H54 (cell line): ENCODE measurements at places on chromosomes 13 and 19.
A peak's percentile ranks its signal among the peaks of the same experiment; 100 is the strongest.

DNA sequence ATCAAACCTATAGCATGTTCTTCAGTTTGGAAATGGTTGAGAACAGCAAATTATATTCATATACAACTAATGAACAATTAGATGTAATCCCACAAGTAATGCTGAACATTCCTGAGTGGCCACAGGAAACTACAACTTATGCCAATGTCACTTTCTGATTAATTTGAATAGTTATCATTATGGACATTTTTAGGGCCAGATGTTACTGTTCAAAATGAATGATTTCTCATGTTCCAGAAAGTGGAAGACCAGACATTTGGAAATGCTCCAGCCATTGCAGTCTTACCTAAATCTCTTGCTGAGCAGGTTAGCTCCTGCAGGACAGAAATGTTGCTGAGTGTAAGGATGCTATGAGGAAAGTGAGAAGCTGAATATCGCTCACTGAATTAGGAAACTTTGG is 819.8 kb downstream of the PCDH9 start:
- DNase-seq: no peak

DNA sequence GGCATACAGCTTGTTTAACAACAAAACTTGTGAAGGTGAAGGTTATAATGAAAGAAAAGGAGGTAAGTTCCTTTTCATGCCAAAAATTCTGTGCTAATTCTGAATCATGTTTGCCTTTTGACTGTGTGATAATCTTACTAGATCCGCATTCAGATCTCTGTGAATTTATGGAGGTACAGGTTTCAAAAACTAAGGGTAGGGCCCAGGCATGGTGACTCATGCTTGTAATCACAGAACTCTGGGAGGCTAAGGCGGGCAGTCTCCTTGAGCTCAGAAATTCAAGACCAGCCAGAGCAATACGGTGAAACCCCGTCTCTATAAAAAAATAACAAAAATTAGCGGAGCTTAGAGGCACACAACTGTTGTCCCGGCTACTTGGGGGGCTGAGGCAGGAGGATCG is 45.9 kb downstream of the PCDH9 start:
- DNase-seq: no peak

- no peak for DNase-seq
Observed at GRCh38 chr13:27853335-27853734, 61.1 kb downstream of the GSX1 start.

DNA sequence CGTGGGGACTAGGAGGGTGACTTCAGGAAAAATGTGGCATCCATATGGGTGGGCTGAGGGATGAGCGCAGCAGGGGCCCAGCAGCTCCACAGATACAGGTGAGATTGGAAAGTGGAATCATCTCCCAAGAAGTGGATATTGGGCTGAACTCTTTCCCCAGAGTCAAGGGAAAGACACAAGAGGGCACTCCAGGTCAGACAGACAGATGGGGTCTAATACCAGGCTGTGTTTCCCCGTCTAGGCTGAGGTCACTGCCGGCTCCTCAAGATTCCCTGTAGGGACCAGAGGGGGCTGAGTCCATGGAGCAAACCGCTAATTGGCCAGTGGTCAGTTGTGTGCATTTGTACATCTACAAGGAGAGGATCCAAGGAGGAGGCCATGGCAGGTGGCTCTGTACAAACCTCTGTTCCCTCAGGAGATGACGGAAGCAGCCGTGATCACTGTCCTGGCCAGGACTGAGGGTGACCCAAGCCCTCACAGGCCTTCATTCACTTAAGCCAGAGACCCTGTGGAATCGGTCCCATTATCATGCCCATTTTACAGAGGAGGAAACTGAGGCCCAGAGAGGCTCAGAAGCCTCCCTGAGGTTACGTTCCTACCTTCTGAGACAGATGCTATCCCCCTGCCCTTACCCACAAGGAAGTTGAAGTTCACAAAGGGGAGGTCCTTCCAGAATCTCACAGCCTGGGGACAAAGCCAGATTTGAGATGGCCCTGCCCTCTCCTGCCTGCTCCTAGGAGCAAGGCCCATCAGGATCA is 14.9 kb upstream of the IGLON5 start:
- DNase-seq: no peak

DNA sequence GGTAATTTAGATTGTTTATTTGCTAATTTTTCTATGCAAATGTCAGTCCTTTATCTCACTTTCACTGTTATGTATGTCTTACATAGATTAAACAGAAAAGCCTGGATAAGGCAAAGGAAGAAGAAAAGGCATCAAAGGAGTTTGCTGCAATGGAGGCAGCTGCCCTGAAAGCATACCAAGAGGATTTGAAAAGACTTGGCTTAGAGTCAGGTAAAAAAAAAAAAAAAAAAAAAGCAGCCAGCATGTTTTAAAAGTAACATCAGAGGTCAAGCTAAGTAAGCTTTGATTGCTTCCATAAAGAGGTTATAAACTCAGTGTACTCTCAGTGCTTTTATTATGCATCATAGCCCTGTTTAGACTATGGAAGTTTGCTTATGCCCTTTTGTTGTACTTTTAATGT is 3.8 kb downstream of the WBP4 start:
- no peak for DNase-seq

DNA sequence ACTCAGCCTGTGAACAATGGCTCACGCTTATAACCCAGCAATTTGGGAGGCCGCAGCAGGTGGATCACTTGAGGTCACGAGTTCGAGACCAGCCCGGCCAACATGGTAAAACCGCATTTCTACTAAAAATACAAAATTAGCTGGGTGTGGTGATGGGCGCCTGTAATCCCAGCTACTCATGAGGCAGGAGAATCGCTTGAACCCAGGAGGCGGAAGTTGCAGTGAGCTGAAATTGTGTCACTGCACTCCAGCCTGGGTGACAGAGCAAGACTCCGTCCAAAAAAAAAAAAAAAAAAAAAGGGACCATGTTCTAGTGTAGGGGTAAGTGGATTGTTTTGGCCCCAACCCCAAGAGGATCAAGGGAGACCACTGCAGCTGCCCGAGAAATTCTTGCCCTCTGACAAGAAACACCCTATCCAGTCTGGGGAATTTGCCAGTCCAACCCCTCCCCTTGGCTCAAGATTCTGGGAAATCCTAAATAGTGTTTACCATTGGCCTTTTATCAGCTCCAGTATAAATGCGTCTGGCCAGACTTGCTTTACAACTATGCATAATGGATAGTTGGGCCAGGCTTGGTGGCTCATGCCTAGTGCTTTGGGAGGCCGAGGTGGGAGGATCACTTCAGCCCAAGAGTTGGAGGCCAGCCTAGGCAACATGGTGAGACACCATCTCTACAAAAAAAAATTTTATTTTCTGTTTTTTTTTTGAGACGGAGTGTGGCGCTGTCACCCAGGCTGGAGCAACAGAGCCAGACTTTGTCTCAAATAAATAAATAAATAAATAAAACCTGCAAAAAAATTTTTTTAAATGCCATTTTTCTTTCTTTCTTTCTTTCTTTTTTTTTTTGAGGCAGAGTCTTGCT is 5.1 kb upstream of the DHDH start:
- DNase-seq: no peak

DNA sequence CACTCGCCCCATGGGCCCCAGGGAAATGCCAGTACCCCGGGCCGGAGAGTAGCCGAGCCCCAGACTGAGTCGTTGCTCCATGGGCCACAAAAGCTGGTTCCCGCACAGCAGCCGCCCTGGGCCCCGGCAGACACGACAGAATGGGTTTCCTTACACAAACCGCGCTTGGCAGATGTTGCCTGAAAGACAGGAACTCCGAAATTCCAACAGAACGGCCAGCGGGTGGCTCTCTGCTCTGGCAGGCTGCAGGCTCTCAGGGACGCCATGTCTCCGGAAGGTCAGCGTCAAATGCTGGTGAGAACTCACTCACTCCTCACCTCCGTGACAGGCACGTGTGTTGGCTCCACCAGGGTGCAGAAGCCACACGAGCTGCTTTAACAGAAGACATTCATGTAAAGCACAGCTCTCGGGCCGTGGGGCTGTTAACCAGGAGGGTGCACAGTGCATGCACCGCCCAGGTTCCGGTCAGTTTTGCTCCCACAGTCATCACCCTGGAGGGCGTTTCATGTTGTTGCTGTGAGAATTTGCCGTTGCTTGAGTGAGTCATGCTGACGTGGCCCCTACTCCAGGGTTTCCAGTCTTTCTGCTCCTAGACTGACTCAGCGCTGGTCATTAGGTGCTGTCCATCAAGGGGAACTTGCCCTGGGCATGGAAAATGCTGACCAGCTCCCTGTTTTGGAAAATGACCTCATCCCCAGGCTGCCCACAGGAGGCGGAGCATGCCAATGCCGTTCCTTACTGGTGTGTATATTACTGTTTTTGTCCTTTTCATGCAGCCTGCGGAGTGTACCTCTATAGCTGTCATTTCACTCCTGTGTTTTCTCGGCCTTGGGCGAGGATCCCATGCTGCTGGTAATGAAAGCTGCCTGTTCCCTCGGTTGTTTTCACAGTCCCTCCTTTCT is 44.8 kb downstream of the ANKRD10 start:
- DNase-seq: peak; percentile 99

DNA sequence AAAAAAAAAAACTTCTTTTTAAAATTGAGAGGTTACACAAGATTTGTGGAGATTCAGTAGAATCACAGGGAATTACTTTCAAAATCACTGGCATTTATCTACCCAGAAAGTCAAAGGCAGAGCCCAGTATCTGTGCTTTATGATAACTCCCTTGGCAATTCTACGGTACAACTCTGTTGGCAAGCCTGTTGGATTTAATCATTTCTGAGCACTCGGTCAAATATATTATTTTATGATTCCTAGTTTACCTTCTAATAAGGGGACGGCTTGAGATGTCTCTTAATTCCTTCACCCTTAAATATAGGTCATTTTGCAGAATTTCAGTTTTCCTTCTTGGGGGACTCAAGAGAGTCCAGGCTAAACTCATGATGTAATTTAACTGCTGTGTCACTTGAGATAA is 987.6 kb downstream of the EFNB2 start:
- DNase-seq: no peak

DNA sequence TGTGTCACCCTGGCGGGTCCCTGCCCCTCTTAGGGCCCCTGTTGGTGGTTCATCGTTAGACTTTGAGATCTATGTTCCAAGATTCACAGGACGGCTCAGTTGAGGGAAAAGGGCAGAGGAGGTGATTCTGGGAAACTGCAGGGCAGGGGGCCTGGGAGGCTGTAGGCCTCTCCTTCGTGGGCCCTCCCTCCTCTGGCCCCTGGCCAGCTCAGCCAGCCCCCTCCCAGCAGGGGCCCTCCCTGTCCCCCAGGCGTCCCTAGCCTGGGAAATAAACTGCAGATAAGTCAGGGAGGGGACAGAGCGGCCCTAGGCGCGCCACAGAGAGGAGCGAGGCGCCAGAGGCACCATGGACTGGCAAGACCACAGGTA is 6.5 kb downstream of the HIF3A start:
- DNase-seq: no peak
